HFFc6 (cell line): ENCODE measurements at places on chromosomes 3 and 15. TPM values are rescaled to one million over a fixed set of nuclear protein-coding genes. Genes with fewer than 3 reads are reported as not detected.
A peak's percentile ranks its signal among the peaks of the same experiment; 100 is the strongest.

DNA sequence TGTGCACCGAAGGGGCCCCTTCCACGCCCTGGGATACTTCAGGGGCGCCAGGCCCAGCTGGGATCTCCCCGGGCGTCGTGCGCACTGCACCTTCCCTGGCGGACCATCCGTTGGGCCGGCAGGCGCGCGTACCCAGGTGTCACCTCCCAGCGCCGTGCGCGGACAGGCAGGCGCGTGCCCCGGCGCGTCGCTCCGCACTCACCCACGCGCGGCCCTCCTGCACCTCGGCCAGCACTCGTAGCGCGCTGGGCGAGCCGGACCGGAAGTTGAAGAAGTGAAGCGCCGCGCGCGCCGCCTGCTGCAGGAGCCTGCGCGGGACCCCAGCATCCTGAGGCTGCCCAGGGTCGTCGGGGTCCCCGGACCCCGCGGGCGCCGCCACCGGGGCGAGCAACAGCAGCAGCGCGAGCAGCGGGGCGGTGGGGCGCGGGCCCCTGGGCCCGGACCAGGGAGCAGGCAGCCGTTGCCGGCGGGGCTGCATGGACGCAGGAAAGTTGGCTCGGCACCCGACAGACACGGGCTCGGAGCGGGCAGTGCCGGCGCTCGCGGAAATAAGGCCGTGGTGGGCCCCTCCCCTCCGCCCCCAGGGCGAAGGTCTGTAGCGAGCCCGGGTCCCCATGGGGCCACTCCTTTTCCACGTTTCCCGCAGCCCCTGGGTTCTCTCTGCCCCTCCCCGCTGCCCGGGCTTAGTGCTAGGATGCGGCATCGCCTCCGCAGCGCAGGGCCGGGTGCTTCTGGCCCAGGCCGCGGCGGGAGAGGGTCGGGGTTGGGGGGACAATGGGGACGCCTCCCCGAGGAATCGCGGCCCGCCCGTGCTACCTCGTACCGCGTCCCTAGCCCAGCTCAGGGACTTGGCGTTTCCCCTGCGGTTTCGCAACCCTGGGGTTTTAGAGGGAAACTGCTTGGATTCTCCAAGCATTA is at the start of gene RARRES1:
RARRES1 (minus strand) TSS at position 520 of the 918 bp plus-strand sequence; CDS start at position 478, 42 bp downstream.
- peaks cover 21% of the 10 kb centered on the region for H3K4me1 ChIP-seq
- peaks cover 12% of the 10 kb centered on the region for H3K36me3 ChIP-seq
- no peaks in the 10 kb centered on the region; the same call in none of the 2 replicates for H3K27me3 ChIP-seq
- DNase-seq, result peak; percentile 23

GRCh38 chr3:18716101-18716500 is 291.0 kb upstream of the SATB1 start:
- no peak overlapping the region for H3K27ac ChIP-seq
- H3K4me3 ChIP-seq, result no peak overlapping the region
- H3K4me1 ChIP-seq, result no peaks in the 10 kb centered on the region
- no peak for DNase-seq
- 0 out of 2 replicates have a peak, but pooled peaks cover 3% of the 10 kb centered on the region for H3K27me3 ChIP-seq

GRCh38 chr15:63192619-63193206 is 3.3 kb downstream of the RAB8B start:
- no peak for DNase-seq
- peaks cover 5% of the 10 kb centered on the region for H3K36me3 ChIP-seq
- no peak overlapping the region for H3K27ac ChIP-seq
- no peak overlapping the region for H3K4me3 ChIP-seq

DNA sequence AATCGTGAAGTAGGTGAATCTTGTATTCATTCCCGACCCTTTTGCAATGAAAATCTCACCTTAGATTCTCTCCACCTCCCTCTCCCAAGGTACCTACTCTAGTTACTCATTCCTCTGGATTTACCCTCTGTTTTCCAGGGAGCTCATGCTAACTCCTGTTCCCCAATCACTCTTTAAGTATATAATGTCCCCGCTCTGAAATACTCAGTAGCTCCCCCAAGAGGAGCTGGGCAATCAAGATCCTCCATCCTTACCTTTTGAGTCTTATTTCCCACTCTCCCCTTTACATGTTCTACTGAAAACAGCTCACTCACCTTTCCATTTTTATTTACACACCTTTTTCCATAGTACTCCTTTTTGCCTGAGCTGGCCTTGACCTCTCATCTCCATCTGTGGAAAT is 599.9 kb downstream of the RBMS3 start:
- no peaks in the 10 kb centered on the region for H3K36me3 ChIP-seq
- H3K27ac ChIP-seq, result no peak overlapping the region
- H3K4me3 ChIP-seq, result no peak overlapping the region
- H3K27me3 ChIP-seq, result no peaks in the 10 kb centered on the region; the same call in 1 of the 2 replicates
- DNase-seq, result no peak
- H3K4me1 ChIP-seq, result peaks cover 11% of the 10 kb centered on the region

MB21D2 gene
- total RNA-seq, result 18.2 to 20.1 TPM (median 19.7 TPM) in 3 replicates

DNA sequence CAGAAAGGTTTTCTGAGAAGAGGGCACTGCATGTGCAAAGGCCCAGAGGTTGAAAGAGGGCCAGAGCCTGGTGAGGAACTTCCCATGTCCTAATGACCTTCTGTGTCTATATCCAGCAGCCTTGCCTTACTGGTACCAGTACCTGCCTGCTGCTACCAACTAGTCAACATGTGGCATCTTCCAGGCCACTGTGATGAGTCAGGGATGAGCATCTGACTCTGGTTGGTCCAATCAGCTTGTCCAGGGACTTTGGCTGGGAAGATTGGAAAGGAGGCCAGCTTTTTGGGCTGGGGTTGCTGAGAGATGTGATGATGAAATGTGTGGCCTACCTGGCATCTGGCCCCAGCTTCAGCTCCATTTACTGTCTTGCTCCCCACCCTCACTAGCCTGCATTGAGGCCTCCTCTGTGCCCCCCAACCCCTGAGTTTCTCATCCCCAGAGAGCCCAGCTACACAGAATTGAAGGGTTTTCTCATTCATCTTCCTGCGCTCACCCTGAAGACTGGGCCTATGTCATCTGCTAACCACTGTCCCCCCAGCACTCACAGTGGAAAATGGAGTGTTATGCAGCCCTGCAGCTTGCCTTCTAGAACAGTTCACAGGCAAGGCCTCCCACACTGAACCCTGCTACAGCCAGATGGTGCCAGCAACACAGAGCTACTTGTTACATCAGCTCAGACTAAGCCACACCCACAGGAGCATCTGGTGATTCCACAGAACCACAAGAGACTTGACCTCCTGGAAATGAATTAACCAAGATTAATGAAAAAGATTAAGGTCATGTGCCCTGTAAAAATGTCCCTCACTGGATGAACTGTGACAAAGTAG is 1.3 kb upstream of the TWF2 start:
- peak; percentile 87 for DNase-seq
- peak overlapping the region; percentile 100 for H3K4me3 ChIP-seq
- peaks cover 62% of the 10 kb centered on the region for H3K4me1 ChIP-seq
- peaks cover 1% of the 10 kb centered on the region for H3K27me3 ChIP-seq

MGLL gene
- total RNA-seq, result 123 to 155 TPM (median 128 TPM) in 3 replicates

HHATL gene
- total RNA-seq, result not detected in 3 replicates

- DNase-seq, result no peak
- H3K27me3 ChIP-seq, result peaks cover 5% of the 10 kb centered on the region
- no peaks in the 10 kb centered on the region for H3K4me1 ChIP-seq
- H3K4me3 ChIP-seq, result no peak overlapping the region
- H3K27ac ChIP-seq, result no peak overlapping the region
Measured at GRCh38 chr3:135629701-135630408, 335.7 kb upstream of the PPP2R3A start.

- peaks cover 7% of the 10 kb centered on the region for H3K36me3 ChIP-seq
- no peak overlapping the region for H3K4me3 ChIP-seq
- H3K27ac ChIP-seq, result peak overlapping the region; percentile 15
- peaks cover 49% of the 10 kb centered on the region for H3K4me1 ChIP-seq
Measured at GRCh38 chr3:159629329-159630084, 359.1 kb upstream of the IL12A start.

DNA sequence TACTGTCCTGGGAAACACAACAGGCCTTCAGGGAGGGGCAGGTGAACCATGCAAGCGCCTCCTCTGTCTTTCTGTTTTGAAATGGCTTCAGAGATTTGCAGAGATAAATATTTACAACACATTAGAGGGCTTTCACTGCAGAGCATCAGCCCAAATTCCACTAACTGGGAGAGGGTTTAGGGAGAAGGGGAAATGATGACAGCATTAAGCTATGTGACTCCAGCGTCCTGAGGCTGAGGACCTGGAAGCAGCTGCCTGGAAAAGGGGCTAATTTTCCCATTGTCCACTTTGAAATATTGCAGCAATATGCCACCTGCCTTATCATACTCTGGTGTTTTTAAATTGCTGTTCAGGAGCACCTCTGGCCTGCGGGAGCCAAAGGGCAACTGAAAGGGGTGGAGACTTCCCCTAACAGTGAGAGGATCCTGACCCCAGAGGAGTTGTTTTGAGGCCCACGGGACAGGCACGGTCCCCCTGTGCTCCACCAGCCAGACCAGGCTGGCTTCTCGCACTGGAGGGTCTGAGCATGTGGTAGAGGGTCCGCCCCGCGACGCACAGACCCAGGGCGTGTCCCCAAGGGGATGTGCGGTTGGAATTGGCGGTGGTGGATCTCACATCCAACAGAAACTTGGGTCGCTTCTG is 110.6 kb downstream of the XXYLT1 start:
- H3K27ac ChIP-seq, result peak overlapping the region; percentile 81
- H3K4me3 ChIP-seq, result peak overlapping the region; percentile 48
- H3K27me3 ChIP-seq, result no peaks in the 10 kb centered on the region

CTXND1 gene
- not detected in 2 replicates for total RNA-seq

DNA sequence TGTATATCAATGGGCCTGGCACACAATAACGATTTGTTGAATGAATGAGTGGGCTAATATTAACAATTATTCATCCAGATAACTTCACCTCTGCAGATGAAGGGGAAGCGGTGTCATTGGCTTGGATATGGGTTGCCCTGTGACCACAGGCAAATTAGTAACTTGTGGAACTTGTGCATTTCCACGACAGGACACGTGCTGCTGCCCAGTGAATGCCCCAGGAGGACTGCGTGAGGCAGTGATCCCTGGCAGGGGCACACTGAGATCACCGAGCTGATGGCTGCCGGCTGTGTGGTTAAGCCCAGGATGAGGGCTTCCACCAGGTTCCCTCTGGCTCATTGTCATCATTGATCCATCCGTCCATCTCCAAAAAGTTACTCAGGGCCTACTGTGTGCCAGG is 84.1 kb upstream of the HACD2 start:
- H3K36me3 ChIP-seq, result peaks cover 70% of the 10 kb centered on the region
- DNase-seq, result no peak
- peak overlapping the region; percentile 12; the same call in 1 of the 2 replicates for H3K27ac ChIP-seq

- H3K36me3 ChIP-seq, result peaks cover 15% of the 10 kb centered on the region
- H3K4me1 ChIP-seq, result peaks cover 77% of the 10 kb centered on the region
- DNase-seq, result peak; percentile 19
- peak overlapping the region; percentile 88 for H3K27ac ChIP-seq
- H3K4me3 ChIP-seq, result no peak overlapping the region
Measured at GRCh38 chr15:52559575-52559974, 9.3 kb downstream of the ARPP19 start.

SENP8 gene
- total RNA-seq, result 3.4 and 3.7 TPM in 2 replicates

SPATA12 gene
- not detected in 3 replicates for total RNA-seq

DNA sequence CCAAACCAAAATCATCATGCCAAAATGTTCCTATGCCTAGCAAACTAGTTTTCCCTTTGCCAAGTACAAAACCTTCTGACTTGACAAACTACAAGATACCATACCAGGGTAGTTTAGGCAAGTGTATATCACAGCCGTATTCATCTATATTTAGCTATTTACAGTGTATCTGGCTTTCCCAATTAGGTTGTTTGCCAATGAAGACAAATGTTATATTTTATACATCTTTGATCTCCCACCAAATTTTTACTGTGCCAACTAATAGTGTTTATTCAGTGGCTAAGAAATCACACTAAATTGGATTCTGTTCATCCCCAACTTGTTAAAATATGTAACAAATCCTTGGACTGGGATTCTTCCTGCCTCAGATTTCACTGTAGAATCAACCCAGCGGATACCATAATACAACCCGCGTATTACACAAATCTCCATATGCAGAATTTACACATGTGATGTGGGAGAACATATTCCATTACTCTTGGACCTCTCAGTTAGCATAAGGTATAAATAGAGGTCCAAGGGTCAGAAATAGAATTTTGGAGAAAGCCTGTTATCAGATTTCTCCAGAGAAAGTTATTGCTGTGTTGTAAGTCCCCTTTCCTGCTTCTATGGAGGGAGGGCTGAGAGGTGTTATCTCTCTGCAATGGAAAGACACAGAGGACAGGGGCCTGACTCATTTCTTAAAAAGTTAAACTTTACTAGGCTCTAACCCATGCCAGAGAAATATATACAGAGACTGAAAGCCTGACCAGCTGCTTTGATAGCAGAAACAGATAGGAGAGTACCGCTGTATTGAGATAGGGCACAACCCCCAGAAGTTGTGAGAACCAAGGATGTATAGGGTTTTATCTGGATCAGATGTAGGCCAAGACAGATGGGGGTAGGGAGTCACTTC is 467.0 kb downstream of the FGF12 start:
- no peaks in the 10 kb centered on the region for H3K36me3 ChIP-seq
- H3K4me1 ChIP-seq, result no peaks in the 10 kb centered on the region
- no peak overlapping the region for H3K4me3 ChIP-seq
- H3K27ac ChIP-seq, result no peak overlapping the region
